WERI-Rb-1 (cell line): ENCODE measurements at places on chromosomes 7 and 10.

DNA sequence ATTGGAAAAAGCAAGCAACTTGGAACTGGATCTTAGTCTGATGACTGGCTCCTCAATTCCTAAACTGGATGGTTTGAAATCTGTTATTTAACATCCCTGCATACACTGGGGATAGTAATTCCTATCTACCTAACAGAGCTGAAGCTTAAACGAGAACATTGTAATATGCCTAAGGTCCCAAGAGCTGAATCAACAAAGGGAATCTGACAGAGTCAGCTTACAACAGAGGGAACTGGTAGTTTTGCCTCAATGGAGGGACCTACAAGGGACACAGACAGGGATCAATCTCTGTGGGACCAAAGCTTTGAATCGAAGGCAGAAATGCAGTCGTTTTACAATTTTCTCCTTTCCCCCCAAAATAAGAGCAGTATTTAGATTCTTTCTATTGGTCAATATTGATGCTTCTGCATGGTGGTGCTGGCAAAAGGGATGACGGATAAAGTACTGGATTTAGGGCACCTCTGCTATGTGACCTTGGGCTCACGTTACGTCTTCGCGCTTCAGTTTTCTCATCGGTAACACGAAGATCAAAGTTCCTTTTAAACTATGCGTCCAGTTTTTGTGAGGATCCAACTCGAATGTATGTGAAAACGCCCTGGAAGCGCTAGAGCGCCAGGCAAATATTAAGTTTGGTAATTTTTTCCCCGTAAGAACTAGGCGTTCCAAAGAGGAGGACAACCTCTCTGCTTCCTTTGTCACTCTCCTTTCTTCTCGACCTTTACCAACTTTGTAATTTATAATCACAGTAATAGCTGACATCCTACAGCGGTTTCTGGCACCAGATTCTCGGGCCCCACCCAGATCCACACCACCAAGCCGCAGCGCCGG is 1.1 kb downstream of the ACTR1A start:
- DNase-seq, result no peak

- DNase-seq, result no peak
These were observed 341.7 kb upstream of the BMPER start for GRCh38 chr7:33563651-33564050.

DNA sequence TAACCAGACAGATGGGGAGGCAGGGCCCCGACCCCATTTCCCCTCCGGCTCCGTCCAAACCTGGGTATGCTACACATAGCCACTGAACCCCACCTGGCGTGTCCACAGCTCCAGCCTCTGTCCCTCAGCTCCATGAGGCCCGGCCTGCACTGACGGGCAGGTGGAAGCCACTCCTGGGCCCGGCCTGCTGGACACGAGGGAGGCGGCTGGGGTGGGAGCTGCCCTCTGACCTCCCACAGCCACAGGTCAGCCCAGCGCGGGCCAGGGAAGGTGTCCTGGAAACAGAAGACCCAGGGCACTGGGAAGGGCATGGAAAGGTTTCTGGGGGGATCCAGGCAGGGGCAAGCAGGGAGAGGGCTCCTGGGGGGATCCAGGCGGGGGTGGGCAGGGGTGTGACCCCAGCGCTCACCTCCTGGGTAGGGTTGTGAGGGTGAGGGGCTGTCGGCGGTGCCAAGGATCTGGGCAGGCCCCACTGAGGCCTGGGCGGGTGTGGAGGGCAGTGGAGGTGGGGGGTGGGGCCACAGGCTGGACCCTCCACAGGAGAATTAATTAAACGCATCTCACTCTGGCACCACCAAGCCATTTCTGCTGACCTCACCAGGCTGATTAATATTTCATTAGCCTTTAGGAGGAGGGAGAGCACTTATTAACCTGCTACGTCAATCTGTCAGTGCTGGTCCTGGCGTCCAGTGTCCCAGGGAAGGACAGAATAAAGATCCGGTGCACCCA is 108.9 kb downstream of the UNCX start:
- DNase-seq, result no peak

GRCh38 chr7:142799437-142799835 is 28.7 kb downstream of the PRSS2 start:
- no peak for DNase-seq

GRCh38 chr7:27873981-27874957 is 134.3 kb downstream of the TAX1BP1 start:
- no peak for DNase-seq

DNA sequence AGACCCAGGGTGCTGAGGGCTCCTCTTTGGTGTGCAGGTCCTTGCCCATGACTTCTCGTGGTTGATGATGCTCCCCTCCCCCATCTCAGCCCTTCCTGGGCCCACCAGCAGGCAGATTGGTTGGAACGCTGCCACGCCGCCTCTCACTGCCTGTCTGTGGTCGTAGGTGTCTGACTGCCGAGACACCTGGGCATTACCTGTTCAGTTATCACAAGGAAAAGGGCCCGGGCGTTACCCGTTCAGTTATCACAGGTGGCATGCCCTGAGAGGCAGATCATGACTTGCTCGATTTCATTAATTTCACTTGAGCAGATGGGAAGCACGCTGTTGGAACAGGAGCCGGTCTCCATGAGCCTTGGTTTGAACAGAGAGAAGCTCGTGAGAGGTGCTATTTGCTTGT is 42.5 kb downstream of the TACR2 start:
- DNase-seq, result no peak

DNA sequence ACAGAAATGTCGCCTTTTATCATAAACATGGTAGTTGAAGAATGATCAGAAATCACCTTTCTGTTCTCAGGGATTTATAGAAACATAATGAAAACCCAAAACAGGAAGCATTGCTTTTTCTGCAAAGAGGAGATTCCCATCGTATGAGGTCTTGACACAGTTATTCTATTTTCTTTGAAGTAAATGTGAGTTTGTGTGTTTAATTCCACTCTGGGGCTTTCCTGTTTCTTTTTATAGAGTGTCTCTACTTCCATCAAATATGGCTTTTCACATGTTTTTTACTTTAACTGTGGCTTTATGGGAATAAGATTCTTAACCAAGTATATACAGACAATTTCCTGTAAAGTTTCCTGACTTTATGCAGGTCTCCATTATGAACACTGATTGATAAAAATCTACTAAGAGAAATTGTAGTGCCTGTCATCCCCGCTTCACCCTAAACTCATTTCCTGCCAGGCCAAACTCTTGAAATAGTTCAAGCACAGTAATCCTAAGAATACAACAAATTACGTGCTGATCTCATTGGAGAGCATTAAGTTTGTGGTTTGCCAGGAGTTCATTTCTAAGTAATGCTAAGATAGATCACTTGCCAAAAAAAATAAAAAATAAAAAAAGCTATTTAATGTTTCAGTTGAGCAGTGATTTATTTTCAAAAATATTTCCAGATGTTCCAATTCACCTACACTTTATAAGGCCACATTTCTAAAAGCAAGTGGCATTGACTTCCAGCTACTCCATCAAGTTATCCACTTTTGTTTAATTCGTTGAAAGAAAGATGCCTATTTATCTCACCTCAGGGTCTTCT is 52.2 kb upstream of the SEC61G start:
- DNase-seq, result no peak

- DNase-seq, result no peak
These were observed 137.5 kb downstream of the IMMP2L start for GRCh38 chr7:111424768-111425167.

DNA sequence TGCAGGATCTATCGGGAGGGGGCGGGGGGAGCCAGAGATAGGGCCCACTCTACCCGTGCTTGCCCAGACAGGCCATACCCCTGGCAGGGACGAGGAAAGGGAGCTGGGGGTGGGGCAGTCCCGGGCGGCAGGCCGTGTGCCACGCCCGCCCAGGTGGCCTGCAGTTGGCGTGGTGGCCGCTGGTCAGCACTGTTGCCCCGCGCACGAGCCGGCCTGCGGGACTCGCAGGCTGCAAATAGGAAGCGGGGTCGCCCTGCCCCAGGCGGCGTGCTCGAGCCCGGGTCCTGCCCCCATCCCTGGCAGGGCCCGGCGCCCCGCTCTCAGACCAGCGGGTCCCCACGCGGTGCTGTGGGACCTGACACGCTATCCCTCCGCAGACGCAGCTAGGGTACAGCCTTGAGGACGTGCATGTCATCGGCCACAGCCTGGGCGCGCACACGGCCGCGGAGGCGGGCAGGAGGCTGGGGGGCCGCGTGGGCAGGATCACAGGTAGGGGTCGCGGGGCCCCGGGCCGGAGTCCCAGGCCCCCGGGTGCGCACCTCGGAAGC is 6.7 kb downstream of the PNLIPRP2 start:
- peak; percentile 77 for DNase-seq

- DNase-seq, result no peak
These were observed 639.9 kb downstream of the PHTF2 start for GRCh38 chr7:78438433-78438832.

- DNase-seq, result no peak
These were observed 3.3 kb downstream of the CUX1 start for GRCh38 chr7:101820703-101821102.

DNA sequence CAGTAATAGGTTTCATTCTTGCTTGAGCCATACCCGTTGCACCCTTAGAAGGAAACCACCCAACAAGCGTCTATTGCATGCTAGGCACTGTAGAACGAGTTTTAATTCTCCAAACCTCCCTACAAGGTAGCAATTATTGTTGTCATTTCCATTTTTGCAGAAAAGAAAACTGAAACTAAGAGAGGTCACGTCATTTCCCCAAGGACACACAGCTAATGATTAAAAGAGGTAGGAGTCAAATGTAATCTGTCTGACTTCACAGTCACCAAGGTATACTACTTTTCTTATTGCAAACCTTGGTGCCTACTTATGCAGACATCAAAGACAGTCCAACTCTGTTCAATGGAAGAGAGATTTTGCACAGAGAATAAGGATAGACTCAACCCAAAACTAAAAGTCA is 49.1 kb upstream of the C1QL3 start:
- DNase-seq, result no peak

GRCh38 chr7:114342431-114343179 is 72.0 kb upstream of the FOXP2 start:
- no peak for DNase-seq

GRCh38 chr10:111057006-111057405 is 19.8 kb upstream of the ADRA2A start:
- DNase-seq, result no peak

DNA sequence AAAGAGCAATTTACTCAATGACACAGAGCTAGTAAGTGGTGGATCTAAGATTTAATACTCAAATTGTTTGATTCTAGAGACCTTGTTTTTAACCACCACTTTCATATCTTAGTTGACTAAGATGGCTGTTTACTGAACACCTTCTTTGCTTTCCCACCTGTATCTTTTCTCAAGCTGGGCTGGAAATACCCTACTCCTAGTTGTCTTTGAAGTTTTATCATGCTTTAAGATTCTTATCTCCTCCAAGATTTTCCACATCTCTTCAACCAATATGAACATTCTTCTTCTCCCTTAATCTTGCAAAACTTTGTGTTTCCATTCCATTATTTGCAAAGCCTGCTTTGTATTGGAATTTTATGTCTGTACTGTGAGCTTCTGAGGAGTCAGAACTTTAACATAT is 157.9 kb downstream of the NXPH1 start:
- no peak for DNase-seq
